Chondrocyte (in vitro differentiated cells): ENCODE measurements at places on chromosomes 11 and 22. TPM values are rescaled to one million over a fixed set of nuclear protein-coding genes. Genes with fewer than 3 reads are reported as not detected.
A peak's percentile ranks its signal among the peaks of the same experiment; 100 is the strongest.

DNA sequence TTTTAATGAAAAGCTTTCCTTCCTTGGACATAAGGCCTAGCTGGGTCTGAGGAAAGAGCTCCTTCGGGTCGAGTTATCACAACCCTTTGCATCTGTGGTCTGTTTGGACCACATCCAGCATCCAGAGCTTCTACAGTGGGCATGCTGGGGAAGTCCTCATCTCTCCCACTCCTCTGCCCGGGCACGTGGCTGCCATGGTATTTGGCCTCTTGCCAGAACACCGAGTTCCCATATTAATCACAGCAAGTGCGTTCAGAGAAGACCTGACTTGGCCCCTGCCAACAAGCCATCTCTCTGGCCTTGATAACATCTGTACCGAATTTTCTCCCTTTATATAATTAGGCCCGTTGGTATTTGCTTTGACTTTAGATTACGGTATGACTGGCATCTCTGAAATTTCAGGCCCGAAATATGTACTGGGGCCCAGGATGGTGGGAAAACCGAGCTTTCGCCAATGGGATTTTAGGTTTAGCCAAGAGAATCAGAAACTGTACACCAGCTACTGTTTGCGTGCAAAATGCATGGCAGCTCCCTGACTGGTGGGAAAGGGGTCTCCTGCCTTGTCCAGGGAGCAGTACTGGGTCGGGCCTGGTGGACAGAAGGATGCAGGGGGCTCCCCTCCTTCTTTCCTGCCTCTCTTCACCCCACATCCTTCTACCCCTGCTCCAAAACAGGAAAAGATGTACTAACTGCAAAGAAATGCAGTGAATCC is 90.0 kb downstream of the MICAL2 start:
- no peak for DNase-seq

DNA sequence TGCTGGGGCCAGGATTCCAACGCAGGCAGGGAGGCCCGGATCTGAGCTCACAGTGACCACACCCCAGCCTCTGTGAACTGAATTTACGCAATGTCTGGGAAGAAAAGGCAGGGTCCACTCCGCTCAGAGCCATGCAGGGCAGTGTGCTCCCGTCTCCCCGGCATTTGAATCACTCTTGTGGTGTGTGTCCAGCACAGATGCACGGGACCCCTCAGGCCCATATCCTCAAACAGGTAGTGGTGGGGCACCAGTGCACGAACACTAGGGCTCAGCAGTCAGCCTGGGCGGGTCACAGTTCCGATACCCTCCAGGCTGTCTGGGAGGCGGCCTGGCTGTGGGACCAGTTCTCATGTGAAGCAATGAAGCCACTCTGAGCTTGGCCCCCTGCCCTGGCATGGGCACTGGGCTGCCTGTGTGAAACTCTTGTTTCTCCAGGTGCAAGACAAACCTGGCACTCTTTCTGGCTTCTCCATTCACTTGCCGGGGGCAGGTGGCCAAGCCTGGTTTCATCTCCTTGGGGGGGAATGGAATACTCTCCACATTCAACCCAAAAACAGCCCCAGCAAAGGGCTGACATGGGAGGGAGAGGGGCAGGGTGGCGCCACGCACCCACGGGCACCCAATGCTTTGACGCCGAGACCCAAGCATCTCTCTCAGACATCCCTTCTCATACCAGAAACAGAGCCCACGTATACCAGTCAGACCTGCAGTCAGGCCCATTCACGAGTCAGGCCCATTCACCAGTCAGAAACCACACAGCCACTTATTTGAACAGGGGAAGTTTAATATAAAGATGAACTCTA is 14.3 kb downstream of the DHCR7 start:
- no peak for DNase-seq

The FAM83F gene
- 0.22 TPM in 1 of 3 replicates, not detected in the others for total RNA-seq

GRCh38 chr22:31951194-31952093 is 7.1 kb downstream of the YWHAH start:
- DNase-seq = peak; percentile 26

DNA sequence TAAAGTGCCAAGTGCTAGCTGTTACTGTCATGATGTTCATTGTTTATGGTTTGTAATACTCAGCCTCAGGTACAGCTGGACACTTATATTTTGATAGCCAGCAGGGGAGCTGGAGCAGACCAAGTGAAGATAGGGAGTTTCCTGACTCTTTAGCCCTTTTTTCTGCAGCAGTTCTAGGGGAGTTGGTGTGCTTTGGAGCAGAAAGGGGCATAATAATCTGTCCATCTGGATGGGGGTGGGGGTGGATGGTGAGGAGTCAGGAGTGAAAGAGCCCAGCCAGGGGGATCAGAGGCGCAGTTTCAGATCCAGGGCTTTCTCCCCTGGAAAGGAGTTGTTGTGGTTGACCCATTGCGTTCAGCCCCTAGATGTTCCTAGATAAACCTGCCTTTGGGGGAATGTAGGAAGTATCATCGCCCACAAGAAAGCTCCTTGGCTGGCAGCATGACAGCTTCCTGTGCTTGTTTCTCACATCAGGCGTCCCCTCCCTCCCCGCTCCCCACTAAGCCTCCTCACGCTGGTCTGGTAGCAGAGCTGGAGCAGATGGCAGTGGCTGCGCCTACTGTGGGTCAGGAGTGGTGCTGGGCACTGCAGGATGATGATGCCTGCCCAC is 41.9 kb downstream of the MED15 start:
- DNase-seq = no peak

The CHADL gene
- 0.36 to 1.3 TPM (median 0.39 TPM) in 3 replicates for total RNA-seq

GRCh38 chr11:16785520-16786128 is 47.2 kb downstream of the C11orf58 start:
- DNase-seq = peak; percentile 43

DNA sequence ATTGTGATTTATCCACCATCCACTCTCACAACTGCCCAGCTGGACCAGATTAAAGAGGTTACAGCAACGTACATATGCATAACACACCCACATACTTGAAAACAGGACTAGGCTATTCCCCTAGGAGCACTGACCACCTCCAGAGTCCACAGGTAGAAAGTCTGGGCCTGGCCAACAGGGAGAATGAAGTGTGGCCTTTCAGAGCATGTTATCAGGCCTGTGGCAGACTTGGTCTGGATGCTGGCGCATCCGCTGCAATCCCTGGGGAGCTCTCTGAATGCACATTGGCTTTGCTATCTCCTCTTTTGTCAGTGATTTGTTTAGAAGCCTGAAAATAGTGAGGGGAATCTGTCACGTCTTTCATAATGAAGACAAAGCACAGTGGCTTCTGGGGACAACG is 86.7 kb downstream of the C11orf58 start:
- DNase-seq = no peak

GRCh38 chr11:9146477-9146876 is 55.1 kb upstream of the SCUBE2 start:
- DNase-seq = no peak

The TMEM191C gene
- total RNA-seq = 0.49 to 1.7 TPM (median 1.5 TPM) in 3 replicates
